ENCODE measurements at places on chromosomes 6 and 20.
A peak's percentile ranks its signal among the peaks of the same experiment; 100 is the strongest.

GRCh38 chr6:34295721-34296120 lies 46.9 kb upstream of the SMIM29 start:
- DNase-seq, result peak; percentile 14

- DNase-seq, result peak; percentile 81
Observed at GRCh38 chr6:89950879-89951391, 56.7 kb downstream of the GJA10 start.

DNA sequence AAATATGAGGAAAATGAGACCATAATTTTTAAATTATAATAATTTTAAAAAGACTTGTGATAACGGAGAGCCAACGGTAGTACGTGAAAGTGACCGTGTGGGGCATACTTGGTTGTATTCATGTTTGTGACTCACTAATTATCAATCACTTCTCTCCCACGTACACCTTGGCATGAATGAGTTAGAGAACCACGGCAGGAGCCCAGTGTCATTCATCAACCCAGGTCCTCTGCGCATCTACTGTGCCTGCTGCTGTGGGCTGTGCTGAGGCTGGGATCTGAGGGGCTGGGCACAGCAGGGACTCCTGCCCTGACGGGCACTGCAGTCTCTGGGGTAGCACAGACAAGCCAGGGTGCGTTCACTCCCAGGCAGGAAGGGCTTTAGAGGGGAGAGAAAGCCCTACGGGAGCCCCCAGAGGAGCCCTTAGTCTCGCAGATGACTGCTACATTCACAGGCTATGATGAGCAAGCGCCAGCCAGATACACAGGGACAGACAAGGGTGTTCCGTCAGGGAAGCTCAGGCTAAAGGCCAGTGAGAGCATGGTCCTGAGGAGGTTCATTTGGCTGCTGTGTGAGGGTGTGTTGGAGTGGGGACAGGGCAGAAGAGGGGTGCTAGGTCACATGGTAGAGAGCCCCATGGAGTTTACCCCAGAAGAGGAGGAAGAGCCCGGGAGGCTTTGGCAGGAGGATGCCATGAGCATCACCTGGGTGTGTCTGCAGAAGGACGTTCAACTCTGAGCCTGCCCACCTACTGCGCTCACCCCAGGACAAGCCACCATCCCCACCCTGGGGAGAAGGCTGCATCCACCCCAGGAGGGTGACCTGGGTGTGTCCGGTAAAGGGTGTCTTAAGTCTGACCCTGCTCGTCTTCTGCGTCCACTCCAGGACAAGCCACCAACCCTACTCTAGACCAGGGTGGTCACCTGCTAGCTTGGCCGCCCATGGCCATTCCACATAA lies 8.2 kb upstream of the RPS6KA2 start:
- DNase-seq, result no peak

- DNase-seq, result peak; percentile 60
Observed at GRCh38 chr20:6707321-6707831, 60.1 kb upstream of the BMP2 start.

GRCh38 chr6:168526841-168527281 lies 85.9 kb downstream of the SMOC2 start:
- DNase-seq, result no peak

DNA sequence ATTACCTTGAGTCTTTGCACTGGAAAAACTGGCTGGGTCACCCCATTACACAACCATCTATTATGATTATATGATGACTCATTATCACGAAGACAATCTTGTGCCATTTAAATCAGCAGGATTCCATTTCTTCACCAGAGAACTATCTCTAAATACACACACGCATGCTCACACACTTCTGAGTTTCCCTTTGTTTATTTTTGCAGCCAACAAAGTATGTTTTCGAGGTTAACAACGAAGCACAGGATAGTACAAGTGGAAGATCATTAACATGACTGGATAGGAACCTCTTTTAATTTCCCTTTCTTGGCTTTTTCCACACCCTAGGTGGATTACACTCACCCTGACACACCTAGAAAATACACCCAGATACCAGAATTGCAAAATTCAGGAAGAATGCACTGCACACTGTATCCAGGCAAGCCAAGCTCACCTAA lies 18.9 kb downstream of the PERP start:
- DNase-seq, result peak; percentile 72

GRCh38 chr6:148842296-148843019 lies 95.6 kb downstream of the UST start:
- no peak for DNase-seq

DNA sequence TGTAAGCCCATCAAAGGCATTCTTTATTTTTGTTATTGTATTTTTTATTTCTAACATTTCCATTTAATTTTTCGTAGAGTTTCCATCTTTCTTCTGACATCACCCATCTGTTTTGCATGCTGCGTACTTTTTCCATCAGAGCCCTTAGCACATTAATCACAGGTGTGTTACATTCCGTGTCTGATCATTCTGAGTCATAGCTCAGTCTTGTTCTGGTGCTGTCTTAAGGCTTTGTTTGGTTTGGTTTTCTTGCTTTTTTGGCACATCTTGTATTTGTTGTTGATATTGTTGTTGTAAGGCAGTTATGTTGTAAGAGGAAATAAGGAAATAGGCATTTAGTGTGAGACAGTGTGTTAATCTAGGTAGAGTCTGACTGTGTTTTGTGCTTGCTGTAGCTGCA lies 214.6 kb upstream of the CDH4 start:
- no peak for DNase-seq

GRCh38 chr6:115899730-115900282 lies 160.9 kb downstream of the FRK start:
- DNase-seq, result no peak

DNA sequence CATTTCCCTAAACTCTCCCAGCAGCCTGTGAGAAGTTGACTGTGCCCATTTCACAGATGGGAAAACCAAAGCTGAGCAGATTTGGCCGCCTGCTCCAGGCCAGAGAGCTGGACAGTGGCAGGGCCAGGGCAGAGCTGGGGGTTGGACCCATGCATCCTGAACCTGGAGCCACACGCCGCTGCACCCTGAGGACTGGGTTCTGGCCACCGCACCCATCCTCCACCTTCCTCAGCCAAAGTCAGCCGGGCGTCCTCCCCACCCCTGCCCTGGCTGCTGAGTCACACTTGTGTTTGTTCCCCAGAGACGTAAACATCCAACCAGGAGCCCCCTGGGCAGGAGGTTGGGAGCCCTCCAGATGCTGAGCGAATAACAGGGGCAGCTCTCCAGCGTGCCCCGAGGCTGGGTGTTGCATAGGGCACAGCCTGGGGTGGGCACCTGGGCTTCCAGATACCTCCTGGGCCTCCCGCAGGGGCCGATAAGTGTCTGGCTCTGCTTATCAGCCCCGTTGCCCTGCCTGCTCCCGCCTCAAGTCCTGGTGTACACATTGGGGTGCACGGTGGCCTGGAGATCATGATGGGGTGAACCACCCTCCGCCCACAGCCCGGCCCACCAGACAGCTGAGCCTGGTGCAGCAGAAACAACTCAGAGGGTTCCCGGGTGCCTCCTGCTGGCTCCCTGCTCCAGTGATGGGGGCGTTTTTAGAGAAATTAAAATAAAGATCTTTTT lies 23.8 kb downstream of the RBM38 start:
- DNase-seq, result peak; percentile 68

GRCh38 chr6:37516076-37516919 lies 16.6 kb upstream of the CCDC167 start:
- DNase-seq, result peak; percentile 76

DNA sequence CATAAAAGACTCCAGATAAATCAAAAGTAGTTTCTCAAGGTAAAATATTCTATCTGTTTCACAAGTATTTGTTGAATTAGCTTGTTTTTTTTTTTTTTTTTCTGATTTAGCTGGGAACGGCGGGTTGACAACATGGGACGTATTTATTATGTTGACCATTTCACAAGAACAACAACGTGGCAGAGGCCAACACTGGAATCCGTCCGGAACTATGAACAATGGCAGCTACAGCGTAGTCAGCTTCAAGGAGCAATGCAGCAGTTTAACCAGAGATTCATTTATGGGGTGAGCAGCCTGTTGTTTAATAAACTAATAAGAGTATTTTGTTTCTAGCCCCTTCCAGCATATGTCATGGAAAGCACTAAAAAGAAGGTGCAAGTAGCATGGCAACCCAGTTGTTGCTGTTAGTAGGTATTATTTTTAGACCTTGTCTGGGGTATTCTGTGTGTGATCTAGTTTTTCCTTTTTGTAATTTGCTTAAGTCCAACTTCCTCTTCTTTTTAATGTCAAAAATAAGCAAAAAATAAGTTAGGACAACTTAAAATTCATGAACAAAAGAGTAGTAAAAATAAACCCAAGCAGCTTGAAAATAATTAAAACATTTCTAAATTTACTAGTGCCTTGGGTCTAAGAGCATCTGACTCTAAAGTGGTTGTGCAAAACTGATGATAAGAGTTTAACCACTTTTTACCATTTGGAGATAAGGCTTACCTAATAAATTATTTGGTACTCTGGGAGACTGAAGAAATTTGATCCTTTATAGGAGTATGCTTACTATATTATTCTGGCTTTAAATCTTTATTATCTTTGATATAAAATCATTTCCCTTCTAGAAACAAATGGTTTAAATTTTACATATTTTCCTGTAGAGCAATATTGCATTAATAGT lies 70.8 kb upstream of the DYNLRB1 start:
- DNase-seq, result no peak

DNA sequence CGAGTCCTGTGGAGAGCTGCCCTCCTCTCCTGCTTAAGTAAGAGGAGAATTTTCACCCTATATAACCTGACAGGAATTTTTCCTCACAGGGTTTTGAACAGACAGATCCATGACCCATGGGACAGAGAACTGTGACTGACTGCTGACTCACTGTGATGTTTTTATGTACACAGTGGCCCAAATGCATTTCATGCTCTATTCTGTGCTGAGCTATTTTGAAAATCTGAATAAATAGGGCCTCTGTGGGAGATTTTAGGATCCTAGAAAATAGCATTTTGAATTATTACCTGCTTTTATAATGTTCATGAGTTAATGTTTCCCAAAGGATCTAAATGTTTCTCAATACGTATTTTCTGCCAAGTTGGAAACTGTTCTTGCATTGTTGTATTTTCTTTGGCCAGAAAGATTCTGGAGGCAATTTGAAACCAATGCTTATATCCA lies 577.4 kb downstream of the HTR1B start:
- DNase-seq, result peak; percentile 46

DNA sequence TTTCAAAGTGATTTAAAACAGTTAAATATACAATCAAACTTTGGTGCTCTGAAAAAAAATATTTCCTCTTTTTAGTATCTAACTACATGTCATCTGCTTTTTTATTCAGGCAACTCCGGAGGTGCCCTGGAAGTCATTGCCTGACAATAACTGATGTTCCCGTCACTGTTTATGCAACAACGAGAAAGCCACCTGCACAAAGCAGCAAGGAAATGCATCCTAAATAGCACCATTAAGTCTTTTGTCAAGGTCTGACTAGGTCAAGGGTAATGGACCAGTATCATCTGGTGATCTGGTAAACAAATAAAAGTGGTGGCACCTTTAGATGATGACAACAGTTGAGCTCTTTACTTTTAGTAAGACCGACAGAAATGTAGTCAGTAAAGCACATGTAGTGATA lies 13.2 kb downstream of the FAM229B start:
- DNase-seq, result no peak

- DNase-seq, result no peak
Observed at GRCh38 chr6:147586044-147586443, 77.6 kb downstream of the SAMD5 start.

DNA sequence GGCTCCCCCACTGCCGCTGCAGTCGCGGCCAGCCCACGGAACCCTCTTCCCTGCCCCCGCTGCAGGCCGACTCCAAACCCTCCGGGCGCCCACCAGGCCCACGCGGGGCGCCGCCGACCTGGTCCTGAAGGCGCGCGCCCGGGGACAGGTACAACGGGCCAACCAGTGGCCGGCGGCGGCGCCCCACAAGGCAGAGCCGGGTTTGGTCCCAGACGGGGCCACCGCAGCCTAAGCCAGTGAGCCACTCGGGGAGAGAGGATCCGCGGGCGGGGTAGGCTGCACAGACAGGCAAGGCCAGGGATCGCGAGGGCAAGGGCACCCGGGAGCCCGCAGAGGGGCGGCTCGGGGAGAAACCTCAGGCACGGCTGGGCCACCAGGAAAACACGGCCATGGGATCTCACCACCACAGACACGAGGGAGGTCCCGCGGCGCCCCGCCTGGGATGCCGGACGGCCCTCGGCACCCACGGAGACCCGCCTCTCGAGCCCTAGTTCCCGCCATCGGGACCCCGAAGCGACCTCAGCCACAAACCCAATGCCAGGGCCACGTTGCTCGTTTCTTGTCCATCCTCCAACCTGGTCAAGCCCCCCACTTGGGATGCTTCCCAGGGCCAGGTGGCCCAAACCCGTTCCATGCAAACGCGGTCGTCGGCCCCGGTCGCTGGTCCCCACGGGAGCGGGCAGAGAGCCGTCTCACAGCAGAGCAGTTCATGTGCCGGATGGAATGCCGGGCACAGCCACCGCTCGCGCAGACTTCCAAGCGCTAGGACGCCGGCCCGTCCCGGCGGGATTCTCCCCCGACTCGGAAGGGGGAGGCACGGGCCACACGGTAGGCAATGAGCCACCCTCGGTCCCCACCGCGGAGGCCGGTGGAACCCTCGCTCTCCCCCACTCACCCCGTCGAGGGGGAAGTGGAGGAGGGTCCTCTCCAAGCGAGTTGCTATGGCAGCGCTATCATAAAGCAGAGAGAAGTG lies 1956.6 kb upstream of the DEFB115 start:
- no peak for DNase-seq

DNA sequence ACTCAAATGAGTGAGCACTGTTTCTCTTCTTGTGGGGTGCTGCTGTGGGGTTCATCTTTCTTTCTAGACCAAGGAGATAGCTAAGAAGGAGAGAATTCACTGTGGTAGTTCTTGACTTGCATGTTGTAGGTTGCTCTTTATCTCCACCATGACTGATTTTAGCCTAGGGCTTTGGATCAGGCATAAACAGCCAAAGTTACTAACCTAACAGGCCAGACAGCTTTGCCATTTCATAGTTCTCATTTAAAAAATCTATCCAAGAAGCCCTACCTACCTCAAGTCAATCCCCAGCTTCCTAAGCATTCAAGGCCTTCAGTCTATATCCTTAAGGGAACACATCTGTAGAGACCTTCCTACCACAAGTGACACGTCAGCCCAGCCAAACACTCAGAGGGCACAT lies 107.9 kb upstream of the CARMIL1 start:
- DNase-seq, result peak; percentile 14

Measured in RPMI7951 (cell line).